H9 (cell line): ENCODE measurements at places on chromosomes 4 and X.
A peak's percentile ranks its signal among the peaks of the same experiment; 100 is the strongest.

DNA sequence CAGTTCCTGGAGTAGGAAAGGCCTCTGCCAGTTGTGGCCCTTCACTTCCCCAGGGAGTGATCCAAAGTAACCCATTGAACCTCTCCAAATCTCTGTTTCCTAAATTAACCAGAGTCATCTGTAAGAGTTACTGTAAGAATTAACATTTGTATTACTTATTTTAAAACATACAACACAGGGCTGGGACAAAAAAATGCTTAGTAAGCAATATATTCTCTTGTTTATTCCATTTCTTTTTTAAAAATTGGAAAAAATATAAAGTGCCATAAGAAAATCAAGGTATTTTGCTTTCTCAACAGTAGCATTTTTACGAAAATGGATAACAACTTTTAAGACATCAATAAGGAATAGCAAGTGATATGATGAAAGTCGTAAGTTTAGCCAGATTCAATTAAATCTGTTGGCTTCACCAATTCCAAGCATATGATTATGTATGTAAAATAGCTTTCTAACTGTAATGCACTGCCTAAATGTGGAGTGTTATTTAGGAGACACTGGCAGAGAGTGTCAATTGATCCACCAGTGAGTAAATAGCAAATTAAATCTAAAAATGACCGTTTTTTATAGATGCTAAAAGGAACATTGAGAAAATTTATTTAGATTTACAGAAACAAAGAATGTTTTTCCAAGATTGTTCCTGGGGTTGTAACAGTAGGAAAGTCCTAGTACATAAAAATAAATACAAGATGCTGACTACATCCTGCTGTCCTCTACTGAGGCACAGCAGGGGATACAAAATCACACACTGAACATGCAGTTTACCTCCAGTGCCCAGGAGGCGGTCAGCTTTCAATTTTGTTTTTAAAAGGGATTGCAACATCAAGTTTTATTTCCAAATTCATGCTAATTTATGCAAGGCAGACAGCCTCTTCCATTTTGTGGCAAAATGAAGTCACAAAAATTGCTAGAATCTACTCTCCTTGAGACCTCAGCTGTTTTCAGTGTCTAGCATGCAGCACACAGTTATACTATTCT lies 53.7 kb downstream of the GPM6A start:
- DNase-seq, result no peak

- no peak for DNase-seq
Measured at GRCh38 chr4:168593399-168593798, 96.5 kb downstream of the PALLD start.

GRCh38 chrX:65712005-65712806 lies 44.8 kb downstream of the MSN start:
- no peak for DNase-seq

DNA sequence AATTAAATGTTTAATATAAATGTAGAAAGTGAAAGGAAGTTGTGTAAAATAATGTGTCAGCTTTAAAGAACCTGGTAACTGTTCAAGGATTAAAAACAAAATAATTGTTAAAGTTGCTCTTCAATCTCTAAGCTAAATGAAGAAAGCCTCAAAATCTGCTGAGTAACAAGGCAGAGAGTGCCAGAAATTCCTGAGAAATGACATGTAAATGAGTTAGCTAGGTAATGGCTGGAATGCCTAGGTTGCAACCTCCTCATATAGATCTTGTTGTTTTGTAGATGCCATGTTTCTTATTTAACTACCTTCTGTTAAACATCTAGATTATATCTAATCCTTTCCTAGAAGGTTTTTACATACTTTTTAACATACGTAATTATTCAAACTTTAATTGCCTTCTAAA lies 763.6 kb upstream of the AGA start:
- DNase-seq, result no peak

DNA sequence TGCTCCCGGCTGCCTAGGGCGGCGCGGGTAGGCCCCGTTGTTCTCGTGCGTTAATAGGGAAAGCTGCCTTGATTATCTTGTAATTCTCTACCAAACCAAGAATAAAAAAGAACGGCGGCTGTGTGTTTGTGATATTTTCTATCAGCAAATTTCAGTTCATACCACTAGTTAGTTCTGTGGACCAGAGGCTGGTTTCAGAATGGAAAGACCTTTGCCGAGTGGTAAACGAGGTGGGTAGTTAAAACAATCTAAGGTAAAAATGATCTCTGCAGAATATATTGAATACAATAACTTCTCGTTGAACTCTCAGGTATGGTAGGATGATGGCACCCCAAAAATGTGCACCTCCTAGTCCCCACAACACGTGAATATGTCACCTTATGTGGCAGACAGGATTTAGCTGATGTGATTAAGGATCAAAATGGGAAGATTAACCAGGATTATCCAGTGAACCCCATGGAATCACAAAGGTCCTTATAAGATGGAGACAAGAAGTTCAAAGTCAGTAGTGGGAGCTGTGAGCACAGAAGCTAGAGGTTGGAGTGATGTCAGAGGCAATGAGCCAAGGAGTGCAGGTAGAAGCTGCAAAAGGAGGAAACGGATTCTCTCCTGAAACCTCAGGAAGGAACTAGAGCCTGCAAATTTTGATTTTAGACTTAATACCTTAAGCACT lies 574 bp upstream of the CFAP97 start:
- DNase-seq, result no peak

GRCh38 chrX:129759576-129760061 lies 20.1 kb upstream of the SASH3 start:
- DNase-seq, result no peak

- no peak for DNase-seq
Measured at GRCh38 chr4:57612279-57612678, 502.1 kb upstream of the IGFBP7 start.

GRCh38 chrX:69313617-69314290 lies 148.5 kb upstream of the PJA1 start:
- DNase-seq, result no peak

GRCh38 chr4:76194325-76194724 lies 19.3 kb downstream of the SCARB2 start:
- DNase-seq, result no peak

GRCh38 chrX:104660092-104660491 lies 94.1 kb downstream of the IL1RAPL2 start:
- no peak for DNase-seq

DNA sequence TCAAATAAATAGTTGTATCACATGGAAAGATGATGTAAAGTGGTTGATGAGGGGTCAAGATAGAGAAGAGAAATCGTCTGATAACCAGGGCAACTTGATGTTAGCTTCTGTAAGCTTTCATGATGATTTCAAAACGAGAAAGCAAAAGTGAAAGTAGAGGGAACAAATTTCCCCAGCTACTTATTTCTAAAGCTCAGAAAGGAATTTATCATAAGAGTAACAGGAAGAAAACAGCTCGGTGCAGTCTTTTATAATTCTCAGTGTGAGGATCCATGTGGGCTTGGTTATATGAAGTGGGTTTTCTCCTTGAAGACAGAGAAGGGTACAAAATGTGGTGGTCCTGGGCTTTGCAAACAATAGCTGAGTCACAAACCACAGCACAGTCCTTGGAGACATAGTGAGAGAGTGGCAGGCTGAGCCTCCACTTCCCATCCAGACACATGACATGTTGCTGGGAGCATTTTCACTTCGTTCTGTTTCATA lies 32.1 kb upstream of the GLRA2 start:
- DNase-seq, result no peak

DNA sequence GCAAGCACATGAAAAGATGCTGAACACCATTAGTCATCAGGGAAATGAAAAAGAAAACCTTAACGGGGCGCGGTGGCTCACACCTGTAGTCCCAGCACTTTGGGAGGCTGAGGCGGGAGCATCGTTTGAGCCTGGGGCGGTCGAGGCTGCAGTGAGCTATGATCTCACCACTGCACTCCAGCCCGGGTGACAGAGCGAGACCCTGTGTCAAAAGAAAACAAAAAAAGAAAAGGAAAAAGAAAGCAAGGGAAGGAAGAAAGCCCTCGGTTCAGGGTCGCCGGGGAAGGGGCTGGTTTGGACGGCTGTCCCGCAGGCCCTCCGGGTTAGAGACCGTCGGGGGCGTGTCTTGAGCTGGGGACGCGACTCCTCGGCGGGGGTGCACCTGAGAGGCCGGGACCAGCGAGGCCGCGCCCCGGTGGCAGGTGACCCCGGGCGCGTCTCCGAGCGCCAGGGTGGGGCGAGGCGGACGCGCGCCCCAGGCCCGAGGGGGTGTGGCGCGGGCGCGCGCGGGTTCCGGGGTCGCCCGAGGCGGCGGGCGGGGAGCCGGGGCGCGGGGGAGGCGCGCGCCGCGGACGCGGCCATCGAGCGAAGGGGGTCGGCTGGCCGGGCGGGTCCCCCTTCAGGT lies 478 bp upstream of the PLXNA3 start:
- DNase-seq, result peak; percentile 75
